ENCODE measurements at places on chromosomes 1 and 21.

DNA sequence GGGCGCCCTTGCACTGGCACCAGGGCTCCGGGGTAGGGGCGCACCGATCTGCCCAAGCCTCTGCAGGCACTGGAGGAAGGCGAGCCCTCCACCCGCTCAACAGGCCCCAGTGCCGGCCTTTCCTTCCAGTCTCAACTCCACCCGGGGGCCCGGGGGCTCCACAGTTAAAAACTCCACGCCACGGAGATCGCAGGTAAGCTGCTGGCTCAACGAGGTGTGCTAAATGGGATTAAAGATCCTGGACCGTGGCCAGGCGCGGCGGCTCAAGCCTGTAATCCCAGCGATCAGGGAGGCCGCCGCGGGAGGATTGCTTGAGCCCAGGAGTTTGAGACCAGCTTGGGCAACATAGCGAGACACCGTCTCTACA, 536 bp downstream of the HSF2BP start:
- no peak for DNase-seq

- DNase-seq = no peak
Observed at GRCh38 chr1:16063226-16063829, 10.1 kb downstream of the FAM131C start.

- no peak for DNase-seq
Observed at GRCh38 chr1:223525957-223526356, 132.7 kb downstream of the CCDC185 start.

GRCh38 chr1:247487057-247487456, 29.2 kb upstream of the OR2B11 start:
- DNase-seq = peak; percentile 5

All from AG08395 (cell line).